Activated CD8-positive, alpha-beta memory T cell treated with anti-CD3 and anti-CD28 coated beads for 1 hour (primary cell): ENCODE measurements at places on chromosomes 4 and X.

GRCh38 chr4:32789026-32789608, 2068.9 kb downstream of the PCDH7 start:
- DNase-seq, result no peak

DNA sequence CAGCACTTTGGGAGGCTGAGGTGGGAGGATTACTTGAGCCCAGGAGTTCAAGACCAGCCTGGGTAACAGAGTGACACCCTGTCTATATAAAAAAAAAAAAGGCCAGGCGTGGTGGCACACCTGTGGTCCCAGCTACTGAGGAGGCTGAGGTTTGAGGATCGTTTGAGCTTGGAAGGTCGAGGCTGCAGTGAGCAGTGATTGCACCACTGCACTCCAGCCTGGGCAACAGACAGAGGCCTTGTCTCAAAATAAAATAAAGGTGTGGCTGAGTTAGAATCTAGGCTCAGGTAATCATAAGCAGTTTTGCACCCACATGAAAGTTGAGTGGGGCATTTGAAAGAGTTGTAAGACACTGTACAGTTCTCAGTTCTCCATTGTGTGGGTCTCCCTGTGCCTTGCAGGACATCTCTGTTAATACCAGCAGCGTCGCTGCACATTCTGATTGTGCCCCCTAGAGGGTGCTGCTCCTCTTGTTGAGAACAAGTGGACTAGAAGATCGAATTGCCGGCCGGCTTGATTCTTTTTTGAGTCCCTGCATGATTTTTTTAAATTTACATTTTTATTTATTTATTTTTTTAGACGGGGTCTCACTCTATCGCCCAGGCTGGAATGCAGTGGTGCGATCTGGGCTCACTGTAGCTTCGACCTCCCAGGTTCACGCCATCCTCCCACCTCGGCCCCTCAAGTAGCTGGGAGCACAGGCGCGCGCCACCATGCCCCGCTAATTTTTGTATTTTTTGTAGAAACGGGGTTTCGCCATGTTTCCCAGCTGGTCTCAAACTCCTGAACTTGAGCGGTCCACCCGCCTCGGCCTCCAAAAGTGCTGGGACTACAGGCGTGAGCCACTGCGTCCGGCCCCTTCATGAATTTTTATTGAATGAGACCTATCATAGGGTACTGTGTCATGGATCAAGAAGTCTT, 73.6 kb upstream of the RBMX start:
- peak; percentile 21 for DNase-seq

DNA sequence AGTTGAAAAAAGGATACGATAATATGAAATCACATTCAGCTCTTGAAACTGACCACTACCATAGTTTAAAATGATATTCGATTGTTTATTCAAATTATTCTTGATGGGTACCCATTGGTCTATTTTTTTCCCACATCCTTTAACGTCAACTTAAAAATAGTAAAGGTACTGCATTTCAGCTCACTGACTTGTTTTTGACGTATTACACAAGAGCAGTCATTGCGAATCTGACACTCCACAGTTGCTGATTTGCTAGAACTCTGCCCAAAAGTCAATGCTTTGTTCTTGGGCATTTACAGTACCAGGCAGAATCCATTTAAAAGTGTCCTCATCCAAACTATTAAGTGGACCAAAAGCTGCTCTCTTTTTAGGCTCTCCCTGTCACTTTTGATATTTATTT, 1.2 kb upstream of the PDS5A start:
- DNase-seq, result no peak

DNA sequence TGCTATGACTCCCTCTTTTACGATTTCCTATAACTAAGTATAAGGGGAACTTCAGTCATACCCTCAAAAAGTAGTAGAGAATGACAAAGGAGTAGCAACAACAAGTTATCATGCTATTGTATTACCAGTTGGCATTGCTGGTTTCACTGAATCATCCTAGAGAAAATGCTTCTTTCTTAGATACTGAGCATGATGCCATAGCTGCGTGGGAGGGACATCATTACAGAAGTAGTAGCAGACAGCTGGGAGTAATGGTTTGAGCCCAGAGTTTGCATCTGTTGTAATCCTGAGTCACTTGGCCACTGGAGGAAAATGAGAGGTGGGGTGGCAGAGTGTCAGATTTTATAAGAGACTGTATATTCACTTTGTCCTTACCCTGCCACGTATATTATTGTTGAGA, 38.6 kb downstream of the MTMR1 start:
- DNase-seq, result no peak

GRCh38 chr4:8721621-8722020, 129.1 kb downstream of the CPZ start:
- DNase-seq, result no peak

DNA sequence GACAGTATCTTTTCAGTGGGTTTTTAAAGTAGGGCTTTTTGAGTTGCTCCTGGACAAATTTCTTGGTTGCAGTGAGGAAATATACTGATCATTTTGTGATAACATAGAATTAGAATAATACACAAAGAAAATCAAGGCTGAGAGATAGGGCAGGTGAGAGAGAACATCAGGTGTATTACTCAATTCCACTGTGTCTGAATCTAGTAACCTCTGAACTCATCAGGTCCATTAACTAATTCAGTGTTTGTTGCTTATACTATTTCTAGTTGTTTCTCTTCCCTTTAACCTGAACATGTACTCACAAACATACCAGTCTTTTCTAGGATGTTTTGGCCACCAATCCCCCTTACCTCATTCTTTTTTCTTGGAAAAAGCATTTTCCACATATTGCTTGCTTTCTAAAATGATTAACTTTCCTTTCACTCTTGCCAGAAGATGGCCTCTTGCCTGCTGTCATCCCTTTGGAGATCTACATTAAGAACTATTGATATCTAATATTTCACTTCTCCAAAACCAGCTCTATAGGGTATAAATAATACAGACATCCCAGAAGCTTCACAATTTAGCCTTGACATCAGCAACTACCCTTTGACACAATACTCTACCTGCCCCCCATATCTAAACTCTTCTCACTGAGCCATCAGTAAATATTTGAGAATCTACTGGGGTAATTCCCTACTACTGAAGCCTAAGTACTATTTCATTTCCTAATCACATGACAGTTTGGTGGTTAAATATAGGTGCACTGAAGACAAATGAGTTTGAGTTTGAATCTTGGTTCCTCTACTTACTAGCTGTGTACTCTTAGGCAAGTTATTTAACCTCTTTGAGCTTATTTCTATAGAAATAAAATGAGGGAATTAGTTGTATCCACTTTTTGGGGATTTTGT, 470.8 kb upstream of the IGFBP7 start:
- DNase-seq, result no peak

DNA sequence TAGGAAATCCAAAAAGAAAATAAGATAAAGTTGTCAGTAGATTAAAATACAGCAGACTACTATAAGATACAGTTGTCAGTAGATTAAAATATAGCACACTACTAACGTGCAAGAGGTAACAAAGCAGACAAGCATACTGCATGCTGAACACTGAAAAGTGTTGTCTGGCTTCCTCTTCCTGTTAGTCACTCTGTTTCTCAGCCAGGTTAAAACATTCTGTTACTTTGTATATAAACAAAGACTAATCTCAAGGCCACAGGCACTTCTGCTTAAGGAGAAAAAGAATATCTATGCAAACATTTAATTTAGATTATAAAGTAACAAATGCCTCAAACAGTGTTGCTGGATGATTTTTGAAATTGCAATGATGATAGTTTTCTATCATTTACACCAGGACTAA, 41.0 kb upstream of the SCD5 start:
- no peak for DNase-seq

DNA sequence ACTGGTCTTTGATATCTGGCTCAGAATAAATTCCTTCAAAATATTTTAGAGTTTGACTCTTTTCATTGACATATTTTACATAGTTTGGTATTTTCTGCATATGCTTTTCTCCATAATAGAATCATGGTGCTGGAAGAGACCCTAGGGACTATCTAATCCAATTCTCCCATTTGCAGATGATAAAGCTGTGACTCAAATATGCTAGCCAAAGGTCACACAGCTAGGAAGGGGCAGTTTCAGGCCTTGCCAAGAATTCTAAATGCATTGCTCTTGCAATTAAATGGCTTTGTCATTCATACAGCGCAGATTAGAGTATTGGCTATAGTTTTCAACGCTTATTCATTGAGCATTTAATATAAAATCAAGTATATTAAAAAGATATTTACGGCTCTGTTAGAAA, 374.1 kb upstream of the RASGEF1B start:
- no peak for DNase-seq

- DNase-seq, result no peak
Observed at GRCh38 chrX:9890681-9891091, 76.5 kb upstream of the CLDN34 start.

- no peak for DNase-seq
Observed at GRCh38 chrX:24877854-24878650, 137.7 kb downstream of the ARX start.

- DNase-seq, result no peak
Observed at GRCh38 chrX:124383354-124383753, 37.0 kb downstream of the SH2D1A start.

GRCh38 chrX:21993265-21993664, 38.9 kb upstream of the PHEX start:
- no peak for DNase-seq

GRCh38 chr4:11420327-11420726, 8.4 kb downstream of the HS3ST1 start:
- DNase-seq, result no peak

- DNase-seq, result no peak
Observed at GRCh38 chr4:16890651-16891050, 7.8 kb downstream of the LDB2 start.

DNA sequence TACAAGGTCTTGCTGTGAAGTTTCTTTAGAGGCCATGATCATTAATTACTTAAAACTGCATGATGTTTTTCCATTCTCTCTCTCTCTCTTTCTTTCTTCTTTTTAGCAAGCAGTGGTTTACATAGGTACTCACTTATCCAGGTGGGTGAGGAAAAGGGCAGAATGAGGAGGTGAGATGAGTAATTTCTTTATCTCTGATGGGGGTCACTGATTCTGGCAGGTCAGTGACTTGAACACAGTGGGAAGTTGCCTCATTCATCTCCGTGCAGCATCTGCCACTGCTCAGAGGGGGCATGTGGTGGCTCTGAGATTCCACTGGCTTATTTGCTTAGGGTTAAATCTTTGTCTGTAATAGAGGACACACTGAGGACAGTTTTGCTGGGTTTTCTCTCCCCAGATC, 62.6 kb downstream of the FAM114A1 start:
- no peak for DNase-seq

- DNase-seq, result no peak
Observed at GRCh38 chrX:135484641-135485289, 35.7 kb upstream of the INTS6L start.

DNA sequence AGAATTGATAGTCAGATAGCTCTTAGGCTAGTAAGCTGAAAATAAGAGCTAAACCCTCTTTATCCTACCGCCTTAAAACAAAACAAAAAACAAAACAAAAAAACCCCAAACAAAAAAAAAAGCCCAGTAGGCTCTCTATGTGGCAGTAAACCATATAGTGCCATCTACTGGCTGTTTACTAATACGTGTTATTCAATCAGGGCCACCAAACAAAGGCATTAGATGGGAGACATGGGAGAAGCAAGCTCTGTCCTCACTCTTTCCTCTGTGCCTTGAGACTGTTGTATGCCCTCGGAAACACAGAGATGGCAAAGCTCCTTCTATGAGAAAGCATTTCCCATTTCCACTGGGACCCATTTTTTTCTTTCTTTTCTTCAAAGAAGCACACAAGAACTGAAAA, 148.8 kb upstream of the MID1 start:
- no peak for DNase-seq

- no peak for DNase-seq
Observed at GRCh38 chr4:42339935-42340406, 57.3 kb upstream of the SHISA3 start.

- DNase-seq, result no peak
Observed at GRCh38 chrX:153844509-153845082, 14.3 kb upstream of the PDZD4 start.

DNA sequence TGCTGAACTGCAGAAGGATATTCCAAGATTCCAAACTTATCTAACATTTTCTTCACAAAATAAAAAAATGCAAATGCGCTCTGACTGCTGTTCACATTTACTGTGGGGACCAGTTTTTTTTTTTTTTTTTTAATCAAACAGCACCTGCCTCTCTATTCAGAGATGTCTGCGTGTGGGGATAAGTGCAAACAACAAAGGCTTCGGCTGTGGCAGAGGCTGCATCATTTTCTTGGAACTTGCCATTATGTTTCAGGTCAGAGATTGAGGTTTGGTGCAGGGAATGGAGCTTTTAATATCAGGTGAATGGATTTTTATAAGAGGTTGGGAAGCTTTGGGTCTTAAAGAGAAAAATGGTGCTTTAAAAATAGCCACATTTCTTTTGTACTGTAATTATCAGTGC, 78.2 kb upstream of the TET2 start:
- no peak for DNase-seq

DNA sequence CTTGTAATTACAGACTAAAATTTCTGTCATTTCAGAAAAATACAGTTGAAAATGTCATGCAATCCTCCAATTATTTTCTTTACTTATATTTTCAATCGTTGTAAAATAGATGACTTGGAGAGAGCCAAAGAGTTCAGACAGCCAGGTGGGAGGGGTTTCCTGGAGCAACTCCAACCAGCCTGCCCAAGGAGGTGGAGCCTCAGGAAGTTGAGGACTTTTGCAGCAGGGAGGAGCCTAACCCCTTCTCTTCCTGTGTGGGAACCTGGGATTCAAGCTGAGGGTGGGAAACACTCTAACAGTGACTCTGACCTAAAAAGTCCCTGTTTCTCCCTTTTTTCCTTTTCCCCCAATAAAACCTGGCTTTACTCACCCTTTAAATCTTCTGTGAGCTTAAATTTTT, 72.2 kb upstream of the GABRG1 start:
- DNase-seq, result no peak

GRCh38 chr4:95957054-95957453, 117.2 kb downstream of the PDHA2 start:
- DNase-seq, result no peak

DNA sequence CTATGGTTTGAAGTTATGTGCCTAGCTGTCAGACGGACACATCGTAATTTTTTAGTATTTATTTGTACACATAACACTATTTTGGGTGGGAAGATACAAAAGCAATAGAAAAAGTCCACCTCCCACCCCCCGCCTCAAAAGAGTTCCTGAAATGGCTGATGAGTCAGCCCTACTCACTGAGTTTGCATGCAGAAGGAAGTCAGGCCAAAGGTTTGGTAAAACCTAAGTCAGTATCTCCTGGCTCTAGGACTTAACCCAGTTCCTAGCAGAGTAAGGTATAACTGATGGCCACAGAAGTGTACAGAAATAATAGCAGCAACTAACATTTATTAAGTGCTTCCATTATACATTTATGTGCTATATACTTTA, 2.9 kb upstream of the KLHL2 start:
- DNase-seq, result no peak

- no peak for DNase-seq
Observed at GRCh38 chr4:14222377-14223029, 595.0 kb upstream of the BOD1L1 start.

- no peak for DNase-seq
Observed at GRCh38 chr4:75564023-75564422, 8.2 kb downstream of the ODAPH start.
